NCI-H2227 treated with DMSO at 0.1 percent for 48 hours (cell line): ENCODE measurements at places on chromosomes 6 and 20.

GRCh38 chr6:116118608-116119007 is 7.3 kb downstream of the COL10A1 start:
- DNase-seq = no peak

DNA sequence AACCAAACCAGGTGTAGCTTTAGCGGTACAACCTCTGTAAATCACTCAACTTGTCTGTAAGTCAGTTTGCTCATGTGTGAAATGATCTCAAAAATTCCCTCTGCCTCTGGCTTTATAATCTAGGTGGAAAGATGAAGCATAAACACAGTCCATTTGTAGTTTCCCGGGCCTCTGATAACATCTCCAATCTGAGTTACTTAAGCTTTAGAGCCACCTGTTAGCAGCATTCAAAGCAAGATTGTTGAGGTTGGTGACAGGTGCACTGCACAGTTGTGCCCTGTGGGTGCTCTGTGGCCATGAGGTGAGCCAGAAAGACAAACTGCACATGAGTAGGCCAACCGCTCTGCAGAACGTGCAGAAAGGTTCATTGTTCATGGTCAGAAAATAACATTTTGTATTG is 53.7 kb downstream of the MOCS1 start:
- no peak for DNase-seq

DNA sequence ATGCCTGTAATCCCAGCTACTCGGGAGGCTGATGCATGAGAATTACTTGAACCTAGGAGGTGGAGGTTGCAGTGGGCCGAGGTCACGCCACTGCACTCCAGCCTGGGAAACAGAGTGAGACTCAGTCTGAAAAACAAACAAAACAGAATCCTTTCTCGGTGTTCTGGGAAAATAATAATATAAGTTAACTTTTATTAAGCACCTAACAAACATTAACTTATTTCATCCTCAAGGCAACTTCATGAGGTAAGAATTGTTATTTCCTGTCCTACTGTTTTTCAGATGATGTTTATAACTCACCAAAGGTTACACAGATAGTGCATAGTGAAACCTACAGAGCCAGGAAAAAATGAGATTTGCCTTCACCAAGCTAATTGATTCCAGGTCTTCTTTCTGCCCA is 221.4 kb downstream of the PHACTR1 start:
- no peak for DNase-seq

DNA sequence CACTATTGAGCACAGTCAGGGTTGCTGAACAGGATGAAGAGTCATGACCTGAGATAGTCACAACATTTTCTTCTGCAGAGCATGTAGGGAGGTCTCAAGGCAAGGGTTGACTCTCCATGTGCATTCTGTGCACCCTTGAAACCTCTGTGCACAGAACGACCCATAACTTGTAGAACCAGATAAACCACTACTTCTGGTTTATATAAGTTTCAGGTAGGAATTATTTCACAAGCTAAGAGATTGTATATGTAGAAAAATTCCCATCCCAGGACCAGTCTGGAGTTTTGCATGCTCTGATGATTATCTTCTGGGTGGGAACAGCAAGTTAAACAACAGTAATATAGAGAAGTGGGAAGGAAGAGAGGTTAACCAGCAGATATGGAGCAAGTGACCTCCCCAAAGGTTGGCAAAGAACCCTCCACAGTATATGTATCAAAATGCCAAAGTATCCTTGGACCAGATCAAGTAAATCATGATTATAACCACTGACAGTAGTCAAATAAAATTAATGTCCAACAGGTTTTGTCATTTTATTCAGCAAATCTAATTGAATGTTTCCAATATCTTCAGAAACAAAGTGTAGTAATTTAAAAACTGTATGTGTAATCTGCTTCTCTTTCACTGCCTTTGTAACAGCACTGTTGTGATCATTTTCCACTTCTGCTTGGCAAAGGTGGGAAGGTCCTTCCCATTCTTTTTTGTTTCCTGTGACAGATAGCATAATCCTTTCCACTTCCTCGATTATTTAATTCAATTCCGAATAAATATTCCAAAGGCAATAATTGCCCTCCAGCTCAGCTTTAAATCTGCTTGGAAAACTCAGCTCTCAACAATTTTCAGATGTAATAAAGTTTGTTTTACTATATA is 104.4 kb downstream of the SYNE1 start:
- DNase-seq = no peak

DNA sequence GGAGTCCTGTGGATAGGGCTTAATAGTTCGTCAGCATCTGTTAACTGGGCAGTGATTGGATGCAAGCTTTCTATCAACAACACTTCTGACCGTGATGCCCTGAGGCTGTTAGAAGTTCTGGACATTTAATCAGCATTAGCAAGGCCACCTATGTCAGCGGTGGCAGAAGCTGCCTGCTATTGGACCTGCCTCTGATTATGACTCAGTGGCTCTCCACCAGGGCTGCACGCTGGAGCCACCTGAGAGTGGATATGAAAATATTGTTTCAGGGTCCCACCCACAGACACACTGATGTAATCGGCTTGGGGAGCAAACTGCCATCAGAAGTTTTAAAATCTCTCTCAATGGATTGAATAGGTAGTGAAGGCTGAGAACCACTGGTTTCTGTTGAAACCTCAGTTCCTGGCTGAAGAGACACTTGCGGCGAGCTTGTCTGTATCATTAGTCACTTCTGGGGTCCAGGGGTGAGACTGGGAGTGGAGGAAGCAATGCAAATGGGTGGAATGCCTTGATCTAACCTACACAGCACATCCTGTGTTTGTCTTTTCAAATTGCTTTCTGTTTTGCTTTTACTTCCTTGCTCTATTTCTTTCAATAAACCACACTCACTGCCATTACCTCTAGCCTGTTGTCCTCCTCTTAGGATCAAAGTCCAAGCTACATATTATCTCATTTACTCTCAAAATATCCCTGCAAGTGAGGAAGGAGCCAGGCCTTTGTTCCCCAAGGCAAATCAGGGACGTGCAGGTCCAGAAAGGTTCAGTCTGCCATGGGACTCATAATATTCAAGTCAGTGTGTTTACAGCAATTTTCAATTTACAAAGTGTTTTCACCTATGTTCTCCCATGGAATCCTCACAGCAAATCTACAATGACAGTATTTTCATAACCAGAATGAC is 4.2 kb downstream of the CLIC5 start:
- DNase-seq = no peak

DNA sequence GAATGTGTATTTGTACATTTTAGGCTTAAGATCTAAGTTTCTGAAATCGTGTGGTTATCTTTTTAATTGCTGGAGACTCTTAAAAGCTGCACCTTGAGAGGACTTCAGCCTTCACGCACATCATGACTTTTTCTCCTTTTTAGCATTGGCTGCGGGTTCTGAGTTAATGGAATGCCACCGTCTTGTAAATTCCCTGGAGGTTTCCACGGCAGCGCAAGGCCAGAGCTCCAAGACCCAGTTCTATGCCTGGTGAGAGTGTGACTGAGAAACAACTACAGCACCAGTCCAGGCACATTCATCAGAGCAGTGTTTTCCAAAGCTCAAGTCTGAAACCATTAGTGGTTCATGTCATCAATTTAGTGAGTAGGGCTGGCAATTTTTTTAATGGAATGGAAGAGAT is 23.0 kb downstream of the PRR18 start:
- DNase-seq = no peak

GRCh38 chr6:100134703-100135102 is 140.7 kb upstream of the MCHR2 start:
- DNase-seq = no peak

DNA sequence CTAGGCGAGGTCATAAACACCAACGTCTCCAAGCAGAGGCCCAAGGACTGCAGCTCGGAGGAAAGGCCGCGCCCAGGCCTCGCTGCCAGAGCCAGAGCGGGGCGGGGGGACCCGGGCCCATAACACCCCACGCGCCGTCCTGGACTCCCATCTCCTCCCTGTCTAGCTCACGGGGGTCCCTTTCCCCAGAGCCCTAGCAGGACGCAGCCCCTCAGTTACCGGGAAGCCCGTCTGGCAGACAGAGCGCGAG is 44.9 kb downstream of the MDFI start:
- DNase-seq = no peak

- DNase-seq = no peak
Observed at GRCh38 chr20:50354721-50355589, 155.2 kb upstream of the PTPN1 start.

- DNase-seq = no peak
Observed at GRCh38 chr6:31663126-31663960, 1.5 kb downstream of the GPANK1 start.

DNA sequence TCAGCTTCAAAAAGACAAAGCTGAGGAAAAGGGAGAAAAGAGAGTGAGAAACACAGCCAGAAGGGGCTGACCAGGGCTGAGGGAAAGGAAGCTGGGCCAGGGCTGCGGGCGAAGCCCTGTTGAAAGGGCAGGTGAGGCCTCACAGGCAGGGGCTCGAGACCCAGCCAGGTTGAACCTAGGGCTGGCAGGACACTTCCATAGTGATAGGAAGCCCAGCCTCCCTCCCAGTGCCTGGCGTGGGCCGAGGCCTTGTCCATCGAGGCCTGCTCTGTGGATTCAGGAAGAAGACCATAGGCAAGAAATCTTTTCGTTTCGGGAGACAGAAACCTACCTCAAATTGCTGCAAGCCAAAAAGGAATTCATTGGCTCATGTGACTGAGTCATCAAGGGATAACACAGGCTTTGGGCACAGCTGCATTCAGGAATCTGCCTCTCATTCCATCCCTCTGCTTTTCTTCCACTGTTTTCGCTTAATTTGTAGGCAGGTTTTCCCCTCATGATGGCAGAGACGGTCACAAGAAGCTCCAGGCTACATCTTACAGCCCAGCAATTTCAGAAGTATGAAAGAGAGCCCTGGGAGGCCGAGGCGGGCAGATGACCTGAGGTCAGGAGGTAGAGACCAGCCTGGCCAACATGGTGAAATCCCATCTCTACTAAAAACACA is 311.1 kb upstream of the SULF2 start:
- no peak for DNase-seq

- no peak for DNase-seq
Observed at GRCh38 chr6:111691345-111692225, 85.9 kb upstream of the TRAF3IP2 start.

- no peak for DNase-seq
Observed at GRCh38 chr6:53437557-53438202, 88.9 kb upstream of the ELOVL5 start.

DNA sequence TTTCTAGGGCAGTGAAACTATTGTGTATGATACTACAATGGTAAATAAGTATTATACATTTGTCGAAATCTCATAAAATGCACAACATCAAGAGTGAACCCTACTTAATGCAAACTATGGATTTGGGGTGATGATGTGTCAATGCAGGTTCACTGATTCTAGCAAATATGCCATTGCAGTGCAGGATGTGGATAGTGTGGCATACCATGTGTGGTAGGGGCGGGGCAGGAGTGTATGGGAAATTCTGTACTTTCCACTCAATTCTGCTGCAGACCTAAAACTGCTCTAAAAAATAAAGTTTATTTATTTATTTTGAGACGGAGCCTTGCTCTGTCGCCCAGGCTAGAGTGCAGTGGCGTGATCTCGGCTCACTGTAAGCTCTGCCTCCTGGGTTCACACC is 44.3 kb downstream of the ABHD12 start:
- no peak for DNase-seq

GRCh38 chr6:45548657-45549515 is 171.2 kb upstream of the SUPT3H start:
- no peak for DNase-seq

DNA sequence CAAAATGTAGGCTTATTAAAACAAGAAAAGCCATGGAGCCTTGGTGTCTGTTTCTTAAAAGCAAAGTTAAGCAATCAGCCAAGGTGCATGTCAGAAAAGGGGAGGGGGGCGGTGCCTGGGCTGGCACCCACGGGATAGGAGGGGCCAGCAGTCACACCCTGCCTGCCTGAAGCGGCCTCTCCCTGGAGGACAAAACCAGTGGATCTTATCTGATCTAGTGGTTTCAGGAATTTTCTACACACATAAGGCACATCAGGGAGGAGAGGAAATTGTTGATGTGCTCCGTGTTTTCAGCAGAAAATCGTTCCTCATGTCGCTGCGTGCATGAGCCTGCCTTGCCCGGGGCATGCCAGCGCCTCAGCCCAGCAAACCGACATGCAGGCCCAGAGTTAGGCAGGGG is 276.4 kb downstream of the TAF4 start:
- DNase-seq = no peak

DNA sequence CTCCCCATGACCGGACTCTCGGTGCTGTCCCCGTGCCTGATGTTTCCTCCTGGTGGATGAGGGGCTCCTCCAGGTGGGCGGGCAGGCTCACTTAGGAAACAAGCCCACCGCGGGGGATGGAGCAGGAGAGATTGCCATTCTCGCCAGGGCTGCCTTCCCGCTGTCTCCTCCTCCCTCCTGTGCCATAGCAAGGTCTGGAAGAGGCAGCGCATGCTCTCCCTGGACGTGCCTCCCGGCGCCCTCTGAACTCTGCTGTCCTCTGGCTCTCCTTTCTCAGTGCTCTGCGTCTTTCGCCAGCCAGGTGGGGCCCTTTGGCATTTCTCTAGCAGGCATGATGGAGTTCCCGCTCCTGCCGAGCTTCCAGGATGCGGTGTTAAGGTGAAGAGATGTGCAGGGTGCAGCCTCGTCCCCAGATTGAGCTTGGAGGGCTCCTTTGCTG is 17.4 kb upstream of the NPEPL1 start:
- DNase-seq = no peak

- DNase-seq = no peak
Observed at GRCh38 chr20:31452575-31452974, 12.1 kb downstream of the DEFB123 start.

DNA sequence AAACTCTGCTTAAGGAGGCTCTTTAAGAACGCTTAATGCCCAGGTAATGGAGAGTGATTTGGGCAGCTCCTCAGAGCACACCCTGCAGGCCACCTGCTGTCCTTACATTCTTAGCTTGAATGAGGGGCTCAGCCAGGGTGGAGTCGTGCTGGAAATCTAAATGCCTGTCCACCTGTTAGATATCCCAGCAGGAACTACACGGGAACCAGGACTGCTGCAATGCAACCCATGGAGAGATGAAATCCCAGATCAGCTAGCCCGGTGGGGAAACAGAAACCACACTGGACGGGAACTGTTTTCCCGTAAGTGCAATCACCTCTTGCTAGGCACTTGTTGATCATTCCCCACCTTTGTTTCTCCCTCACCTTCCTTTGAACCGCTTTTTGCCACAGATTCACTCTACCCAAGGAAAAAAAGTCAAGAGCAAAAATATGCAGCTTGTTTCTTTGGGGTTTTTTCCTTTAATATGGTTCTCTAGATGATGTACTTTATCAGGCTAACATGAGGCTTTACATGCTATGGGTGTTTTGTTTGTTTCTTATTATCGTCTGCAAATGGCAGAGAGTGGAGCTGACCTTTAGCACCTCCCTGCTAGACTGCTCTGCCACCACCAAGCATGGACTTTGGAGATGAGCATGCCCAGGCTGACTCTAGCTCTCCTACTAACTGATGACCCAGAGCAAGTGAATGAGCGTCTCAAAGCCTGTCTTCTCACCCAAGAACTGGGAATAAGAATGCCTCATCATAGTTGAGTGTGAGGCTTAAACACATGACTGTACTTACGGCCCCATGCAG is 125.9 kb upstream of the TNFAIP3 start:
- no peak for DNase-seq
